Gastrocnemius medialis (tissue), 4 donors: ENCODE measurements at places on chromosomes 3 and 15. TPM values are rescaled to one million over a fixed set of nuclear protein-coding genes. Genes with fewer than 3 reads are reported as not detected.

ECE2 gene
- not detected for total RNA-seq

C15orf62 gene
- total RNA-seq = not detected

- no peak overlapping the region for H3K27ac ChIP-seq
- no peak for DNase-seq
- no peaks in the 10 kb centered on the region for H3K36me3 ChIP-seq
- no peak overlapping the region for H3K4me3 ChIP-seq
- no peaks in the 10 kb centered on the region for H3K4me1 ChIP-seq
These were observed 609.5 kb upstream of the UBE2E2 start for GRCh38 chr3:22593638-22594037.

GRCh38 chr15:94383706-94384105, 152.3 kb downstream of the MCTP2 start:
- no peak overlapping the region for H3K4me3 ChIP-seq
- H3K4me1 ChIP-seq = no peaks in the 10 kb centered on the region
- no peak overlapping the region for H3K27ac ChIP-seq
- DNase-seq = no peak

- H3K4me1 ChIP-seq = peaks cover 64% of the 10 kb centered on the region
- peak; percentile 96 for DNase-seq
- H3K36me3 ChIP-seq = no peaks in the 10 kb centered on the region
- peak overlapping the region; percentile 94 for H3K27ac ChIP-seq
- peak overlapping the region; percentile 60 for H3K4me3 ChIP-seq
These were observed 1.1 kb downstream of the HHATL start for GRCh38 chr3:42701371-42702065.

- peak; percentile 69 for DNase-seq
- no peaks in the 10 kb centered on the region for H3K36me3 ChIP-seq
- H3K27ac ChIP-seq = peak overlapping the region; percentile 91
- H3K27me3 ChIP-seq = no peaks in the 10 kb centered on the region
These were observed 860 bp downstream of the RASA2 start for GRCh38 chr3:141487521-141488252.

- no peaks in the 10 kb centered on the region for H3K27me3 ChIP-seq
- H3K4me1 ChIP-seq = no peaks in the 10 kb centered on the region
- no peak overlapping the region for H3K27ac ChIP-seq
- H3K4me3 ChIP-seq = no peak overlapping the region
- no peaks in the 10 kb centered on the region for H3K36me3 ChIP-seq
- DNase-seq = no peak
These were observed 53.2 kb downstream of the CHL1 start for GRCh38 chr3:249587-250262.

DNA sequence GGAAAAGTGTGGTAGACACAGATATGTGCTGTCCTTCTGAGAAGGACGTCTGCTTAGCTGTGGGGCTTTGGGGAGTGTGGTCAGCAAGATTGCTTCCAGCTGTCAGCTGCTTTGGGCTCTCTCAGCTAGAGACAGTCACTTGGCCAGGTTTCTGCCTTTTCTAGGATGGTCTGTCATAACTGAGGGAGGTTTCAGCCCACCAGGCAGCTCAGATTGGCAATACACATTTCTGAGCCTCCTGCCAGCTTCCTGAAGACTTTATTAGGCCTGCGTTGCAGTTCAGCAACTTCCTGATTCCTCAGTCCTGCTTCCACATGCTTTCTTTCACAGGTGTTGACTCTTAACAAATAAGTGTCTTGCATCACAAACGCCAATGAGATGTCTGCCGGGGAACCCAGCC, 286.5 kb downstream of the SQOR start:
- DNase-seq = no peak
- no peaks in the 10 kb centered on the region for H3K4me1 ChIP-seq
- H3K27ac ChIP-seq = no peak overlapping the region

MEIS2 gene
- total RNA-seq = not detected

GRCh38 chr3:47747558-47747957, 34.1 kb downstream of the SMARCC1 start:
- H3K27me3 ChIP-seq = no peaks in the 10 kb centered on the region
- H3K27ac ChIP-seq = no peak overlapping the region
- H3K4me3 ChIP-seq = no peak overlapping the region
- peaks cover 3% of the 10 kb centered on the region for H3K4me1 ChIP-seq
- DNase-seq = no peak
- peaks cover 11% of the 10 kb centered on the region for H3K36me3 ChIP-seq

DNA sequence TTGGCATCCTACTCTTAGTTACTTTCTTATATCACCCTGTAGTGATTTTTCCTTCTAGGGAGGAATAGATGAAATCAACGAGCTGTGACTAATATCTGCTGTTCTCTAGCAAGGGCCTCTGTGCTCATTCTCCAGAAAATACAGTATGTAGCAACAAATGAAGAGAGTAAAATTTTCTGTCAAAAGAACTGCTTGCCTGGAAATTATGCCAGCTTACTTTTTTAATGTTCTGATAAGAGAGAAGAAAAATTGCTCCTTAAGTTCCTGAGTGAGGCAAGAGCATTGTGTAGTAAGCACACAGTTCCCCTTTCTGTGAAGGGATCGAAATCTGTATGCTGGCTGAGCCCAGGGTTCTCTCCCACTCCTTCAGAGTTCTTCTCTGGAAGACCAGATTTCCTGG, 51.4 kb upstream of the GK5 start:
- H3K4me3 ChIP-seq = no peak overlapping the region
- no peaks in the 10 kb centered on the region for H3K27me3 ChIP-seq
- no peak for DNase-seq
- no peaks in the 10 kb centered on the region for H3K4me1 ChIP-seq
- no peaks in the 10 kb centered on the region for H3K36me3 ChIP-seq
- no peak overlapping the region for H3K27ac ChIP-seq

MUC4 gene
- not detected for total RNA-seq

HDGFL3 gene
- 1.00 TPM for total RNA-seq

- no peaks in the 10 kb centered on the region for H3K27me3 ChIP-seq
- H3K36me3 ChIP-seq = no peaks in the 10 kb centered on the region
- no peak overlapping the region for H3K4me3 ChIP-seq
- peaks cover 49% of the 10 kb centered on the region for H3K4me1 ChIP-seq
These were observed 36.2 kb downstream of the KBTBD12 start for GRCh38 chr3:127951276-127951675.

P2RY14 gene
- 4.0 TPM for total RNA-seq

SCAANT1 gene
- total RNA-seq = not detected

CCDC191 gene
- 0.49 TPM for total RNA-seq

DNA sequence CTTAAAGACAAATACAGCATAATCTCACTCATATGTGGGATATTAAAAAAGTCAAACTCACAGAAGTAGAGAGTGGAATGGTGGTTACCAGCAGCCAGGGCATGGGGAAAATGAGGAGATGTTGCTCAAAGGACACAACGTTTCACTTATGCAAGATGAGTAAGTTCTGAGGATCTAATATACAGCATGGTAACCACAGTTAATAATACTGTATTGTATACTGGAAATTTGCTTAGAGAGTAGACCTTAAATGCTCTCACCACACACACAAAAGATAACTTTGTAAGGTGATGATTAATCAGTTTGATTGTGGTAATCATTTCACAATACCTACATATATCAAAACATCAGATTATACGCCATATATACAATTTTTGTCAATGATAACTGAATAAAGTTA, 60.0 kb downstream of the MYH15 start:
- no peaks in the 10 kb centered on the region for H3K36me3 ChIP-seq
- no peaks in the 10 kb centered on the region for H3K4me1 ChIP-seq
- no peak overlapping the region for H3K27ac ChIP-seq
- no peak for DNase-seq
- no peaks in the 10 kb centered on the region for H3K27me3 ChIP-seq
- no peak overlapping the region for H3K4me3 ChIP-seq

DNA sequence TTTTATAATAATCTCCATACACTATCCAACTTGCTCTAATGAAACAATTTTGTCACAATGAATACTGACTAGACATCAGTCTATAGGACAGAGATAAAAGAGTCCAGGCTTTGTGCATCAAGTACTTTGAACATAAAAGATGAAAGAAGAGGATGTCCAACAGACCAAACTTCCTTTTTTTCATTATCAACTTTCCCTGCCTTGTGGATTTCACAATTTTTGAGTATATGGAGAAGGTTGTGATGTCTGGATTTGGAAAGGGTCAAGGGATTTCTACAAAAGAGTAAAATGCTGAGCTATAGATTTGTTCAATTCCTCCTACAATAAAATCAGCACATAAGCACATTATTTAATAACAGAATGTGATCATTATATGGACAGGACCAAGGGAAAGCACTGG, 25.7 kb downstream of the CD47 start:
- no peaks in the 10 kb centered on the region for H3K36me3 ChIP-seq
- DNase-seq = no peak
- H3K27ac ChIP-seq = no peak overlapping the region
- H3K4me3 ChIP-seq = no peak overlapping the region
- no peaks in the 10 kb centered on the region for H3K4me1 ChIP-seq

PP2D1 gene
- not detected for total RNA-seq

DNA sequence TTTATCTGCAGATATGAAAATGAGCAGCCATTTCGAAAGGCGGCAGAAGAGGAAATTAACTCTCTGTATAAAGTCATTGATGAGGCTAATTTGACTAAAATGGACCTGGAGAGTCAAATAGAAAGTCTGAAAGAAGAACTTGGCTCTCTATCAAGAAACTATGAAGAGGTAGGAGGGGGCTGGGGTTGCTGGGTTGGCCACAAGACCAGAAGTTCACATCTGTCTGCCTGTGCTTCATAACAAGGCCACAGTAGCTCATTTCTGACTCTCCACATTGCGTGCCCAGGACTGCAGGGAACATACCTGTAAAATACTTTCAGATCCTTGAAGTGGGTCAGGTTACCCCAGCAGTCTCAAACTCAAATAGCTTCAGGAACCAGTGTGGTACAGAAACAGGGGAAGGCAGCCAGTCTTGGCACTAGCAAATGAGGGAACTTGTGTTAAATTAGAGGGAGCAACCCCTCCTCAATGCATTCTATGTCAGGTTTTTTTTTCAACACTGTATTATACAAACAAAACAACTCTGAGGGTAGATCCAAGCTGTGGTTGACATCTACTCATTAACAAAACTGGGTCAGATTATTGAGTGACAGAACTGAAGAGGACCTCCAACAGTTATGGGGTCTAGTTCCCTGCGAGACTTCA, 48.7 kb downstream of the BFSP2 start:
- H3K4me3 ChIP-seq = no peak overlapping the region
- H3K4me1 ChIP-seq = no peaks in the 10 kb centered on the region

DNA sequence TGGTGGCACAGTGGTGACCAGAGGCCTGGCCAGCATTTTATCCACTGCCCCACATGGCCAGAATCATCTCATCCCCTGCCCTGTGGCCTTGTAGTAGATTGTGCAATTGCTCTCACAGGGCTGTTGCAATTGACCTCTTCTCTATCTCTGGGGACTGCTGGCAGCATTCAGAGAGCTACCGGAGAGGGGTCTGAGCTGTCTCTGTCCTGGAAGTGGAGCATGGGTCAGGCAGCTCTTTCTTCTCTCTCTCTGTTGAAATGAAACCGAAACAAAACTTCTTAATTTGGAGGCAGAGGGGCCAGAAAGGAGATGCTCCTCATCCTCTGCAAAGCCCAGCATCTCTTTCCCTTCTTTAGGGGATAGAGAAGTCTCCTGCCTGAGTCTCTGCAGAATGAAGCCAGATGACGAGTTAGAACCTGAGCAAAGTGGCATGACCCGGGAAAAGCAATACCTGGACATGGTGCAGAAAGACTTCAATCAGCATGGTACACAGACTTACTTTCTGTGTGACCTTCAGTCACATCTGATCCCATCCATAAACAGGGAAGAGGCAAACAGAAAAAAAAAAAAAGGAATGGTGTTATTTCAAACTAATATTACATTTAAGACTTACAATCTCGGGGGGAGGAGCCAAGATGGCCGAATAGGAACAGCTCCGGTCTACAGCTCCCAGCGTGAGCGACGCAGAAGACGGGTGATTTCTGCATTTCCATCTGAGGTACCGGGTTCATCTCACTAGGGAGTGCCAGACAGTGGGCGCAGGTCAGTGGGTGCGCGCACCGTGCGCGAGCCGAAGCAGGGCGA, 144.5 kb upstream of the BCL6 start:
- no peaks in the 10 kb centered on the region for H3K4me1 ChIP-seq
- no peak overlapping the region for H3K4me3 ChIP-seq
- DNase-seq = peak; percentile 66
- H3K27ac ChIP-seq = no peak overlapping the region
- no peaks in the 10 kb centered on the region for H3K36me3 ChIP-seq

DNA sequence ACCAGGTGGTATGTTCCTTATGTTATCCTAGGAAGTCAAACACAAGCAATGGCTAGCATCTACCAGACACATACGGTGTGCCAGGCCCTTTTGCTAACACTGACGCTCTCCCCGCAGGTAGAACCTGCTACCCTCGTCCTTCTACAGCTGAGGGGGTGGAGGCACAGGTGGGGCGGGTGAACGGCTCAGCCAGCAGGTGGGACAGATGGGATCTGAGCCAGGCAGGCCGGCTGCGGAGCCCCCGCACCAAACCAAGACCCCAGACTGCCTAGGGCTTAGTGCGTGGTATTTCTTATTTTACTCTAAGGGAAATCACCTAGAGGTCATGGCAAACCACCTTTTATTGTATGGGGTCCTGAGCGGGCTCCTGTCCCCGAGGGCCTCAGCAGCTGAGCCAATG, 53.9 kb upstream of the PCSK6 start:
- no peak for DNase-seq
- H3K4me3 ChIP-seq = no peak overlapping the region
- no peaks in the 10 kb centered on the region for H3K4me1 ChIP-seq
- H3K27me3 ChIP-seq = peaks cover 9% of the 10 kb centered on the region
- no peaks in the 10 kb centered on the region for H3K36me3 ChIP-seq

DNA sequence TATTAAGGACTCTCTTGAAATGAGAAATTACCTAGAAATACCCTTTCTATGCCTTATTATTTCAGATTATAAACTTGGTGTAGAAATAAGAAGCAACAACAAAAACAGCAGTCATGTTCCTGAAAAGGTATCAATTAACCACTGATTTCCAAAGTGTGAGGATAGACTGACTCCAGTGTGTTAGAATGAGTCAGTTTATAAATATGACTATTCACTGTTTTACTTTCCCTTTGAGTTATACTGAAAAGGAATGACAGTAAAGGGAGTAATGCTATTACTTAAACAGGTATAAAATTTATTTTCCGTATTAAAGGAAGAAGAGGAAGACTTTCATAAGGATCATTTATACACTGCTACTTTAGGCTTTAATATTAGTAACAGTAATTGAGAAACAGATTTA, 12.9 kb downstream of the GMNC start:
- no peak overlapping the region for H3K4me3 ChIP-seq
- no peak for DNase-seq

DNA sequence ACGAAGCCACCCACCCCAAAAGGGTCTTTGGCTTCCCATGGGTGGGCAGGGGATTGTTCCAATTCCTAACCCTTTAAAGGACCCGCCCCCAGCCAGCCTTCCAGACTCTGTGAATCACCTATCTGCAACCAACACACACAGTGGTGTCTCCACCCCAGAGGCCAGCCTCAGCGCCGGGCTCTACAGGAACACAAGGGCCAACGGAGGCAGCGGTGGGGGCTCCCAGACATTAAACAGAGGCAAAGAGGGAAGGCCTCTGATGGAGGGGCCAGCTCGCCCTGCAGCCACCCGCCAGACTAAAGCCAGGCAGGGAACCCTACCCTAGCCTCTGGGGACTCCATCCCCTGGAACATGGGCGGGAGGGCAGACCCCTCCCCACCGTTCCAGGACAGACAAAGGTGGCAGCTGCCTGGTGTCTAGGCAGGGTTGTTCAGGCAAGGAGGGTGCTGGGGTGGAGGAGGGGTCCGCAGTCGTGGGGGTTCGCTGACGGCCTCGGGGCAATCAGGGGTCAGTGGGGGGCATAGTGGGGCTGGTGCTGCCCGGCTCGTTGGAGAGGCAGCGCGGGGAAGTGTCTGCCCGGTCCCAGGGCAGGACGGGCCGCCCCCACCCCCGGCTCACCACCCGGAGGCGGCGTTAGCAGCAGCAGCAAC, 448 bp downstream of the SHISA5 start:
- peaks cover 29% of the 10 kb centered on the region for H3K4me1 ChIP-seq
- H3K4me3 ChIP-seq = peak overlapping the region; percentile 77
- H3K27ac ChIP-seq = peak overlapping the region; percentile 84
- H3K27me3 ChIP-seq = no peaks in the 10 kb centered on the region
- H3K36me3 ChIP-seq = no peaks in the 10 kb centered on the region
- no peak for DNase-seq
